Stimulated activated CD8-positive, alpha-beta memory T cell treated with anti-CD3 and anti-CD28 coated beads, Interleukin-4, amount 100 ng/mL, for 48 hours (primary cell): ENCODE measurements at places on chromosomes 5 and 9.

DNA sequence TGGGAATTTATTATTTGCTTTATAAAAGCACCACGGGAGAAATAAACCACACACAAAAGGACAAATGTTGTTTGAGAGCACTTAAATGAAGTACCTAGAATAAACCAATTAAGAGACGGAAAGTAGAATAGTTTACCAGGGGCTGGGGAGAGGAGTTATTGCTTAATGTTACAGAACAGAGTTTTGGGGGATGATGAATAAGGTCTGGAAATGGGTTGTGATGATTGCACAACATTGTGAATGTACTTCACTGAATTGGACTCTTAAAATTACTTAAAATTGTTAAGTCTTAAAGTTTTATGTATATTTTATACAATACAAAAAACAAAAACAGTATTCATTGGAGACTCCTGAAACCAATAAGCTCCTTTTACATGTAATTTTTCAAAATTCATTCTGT lies 1.5 kb downstream of the ZBTB43 start:
- no peak for DNase-seq

DNA sequence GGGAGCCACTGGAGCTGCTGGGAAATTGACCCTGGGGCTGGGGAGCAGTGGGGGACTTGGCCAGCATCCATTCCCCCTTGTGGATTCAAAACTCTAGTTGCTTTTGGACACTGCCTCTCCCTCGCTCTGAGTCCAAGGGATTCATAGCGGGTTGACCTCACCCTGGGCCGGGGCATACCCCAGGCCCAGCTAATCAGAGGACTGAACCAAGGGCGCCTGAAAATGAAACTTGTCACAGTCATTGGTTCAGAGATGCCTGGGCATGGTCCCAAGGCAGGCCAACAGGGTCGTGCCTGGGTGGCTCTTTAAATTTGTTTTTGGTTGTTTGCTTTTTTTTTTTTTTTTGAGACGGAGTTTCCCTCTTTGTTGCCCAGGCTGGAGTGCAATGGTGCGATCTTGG lies 22.6 kb downstream of the STK10 start:
- DNase-seq = no peak

GRCh38 chr5:74237571-74238145 lies 402.9 kb downstream of the ENC1 start:
- DNase-seq = no peak

GRCh38 chr9:137441289-137441934 lies at the start of gene ENTPD8:
Gene ENTPD8, minus strand, starts transcription at chr9:137441357. Its CDS starts 3,072 bp downstream, at chr9:137438285.
- no peak for DNase-seq

DNA sequence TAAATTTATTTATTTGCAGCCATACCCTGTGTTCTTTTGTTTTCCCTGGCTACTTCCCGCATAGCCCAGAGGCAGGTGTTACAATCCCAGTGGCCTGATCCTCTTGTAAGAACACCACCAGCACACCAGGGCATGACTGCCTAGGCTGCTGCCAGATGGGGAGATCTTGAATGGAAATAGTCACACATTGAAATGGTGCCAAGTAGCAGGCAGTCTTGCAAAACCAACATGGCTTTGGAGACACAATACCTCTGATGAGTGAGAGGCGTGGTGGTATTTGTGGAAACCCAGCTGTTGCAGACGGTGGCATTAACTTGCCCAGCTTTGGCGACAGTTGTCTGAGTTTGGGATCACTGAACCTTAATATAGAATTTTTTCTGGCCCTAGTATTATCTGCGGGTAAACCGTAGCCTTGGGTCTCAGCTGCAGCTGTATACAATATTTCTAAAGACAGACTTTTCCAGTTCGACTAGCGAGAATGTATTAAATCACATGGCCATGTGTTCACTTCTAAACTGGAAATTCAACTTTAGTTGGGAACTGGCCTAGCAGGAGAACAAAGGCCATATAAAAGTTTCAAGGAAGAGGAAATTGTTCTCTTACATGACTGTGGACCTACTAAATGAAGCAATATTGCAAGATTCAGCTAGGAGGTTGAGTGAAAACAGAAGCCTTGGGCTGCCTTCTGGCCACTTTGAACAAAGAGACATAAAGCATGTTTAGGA lies 277.0 kb downstream of the SMARCA2 start:
- DNase-seq = no peak

DNA sequence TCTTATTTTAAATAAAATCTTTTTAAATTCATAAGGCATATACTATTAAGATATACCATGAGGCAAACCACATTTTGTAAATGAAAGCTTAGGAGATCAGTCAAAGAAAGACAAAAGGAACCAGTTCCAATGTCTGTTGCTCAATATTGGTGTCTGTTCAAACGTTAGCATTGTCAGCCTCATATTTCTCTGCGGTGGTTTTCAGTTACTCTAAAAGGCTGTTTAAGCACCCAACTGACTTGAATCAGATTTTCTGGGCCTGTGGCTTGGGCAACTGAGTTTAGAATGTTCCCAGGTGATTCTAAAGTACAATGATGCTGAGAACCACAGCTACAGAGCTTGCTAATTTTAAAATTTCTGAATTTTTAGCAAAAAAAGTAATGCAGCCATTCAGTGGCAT lies 166.3 kb upstream of the KIF2A start:
- no peak for DNase-seq

DNA sequence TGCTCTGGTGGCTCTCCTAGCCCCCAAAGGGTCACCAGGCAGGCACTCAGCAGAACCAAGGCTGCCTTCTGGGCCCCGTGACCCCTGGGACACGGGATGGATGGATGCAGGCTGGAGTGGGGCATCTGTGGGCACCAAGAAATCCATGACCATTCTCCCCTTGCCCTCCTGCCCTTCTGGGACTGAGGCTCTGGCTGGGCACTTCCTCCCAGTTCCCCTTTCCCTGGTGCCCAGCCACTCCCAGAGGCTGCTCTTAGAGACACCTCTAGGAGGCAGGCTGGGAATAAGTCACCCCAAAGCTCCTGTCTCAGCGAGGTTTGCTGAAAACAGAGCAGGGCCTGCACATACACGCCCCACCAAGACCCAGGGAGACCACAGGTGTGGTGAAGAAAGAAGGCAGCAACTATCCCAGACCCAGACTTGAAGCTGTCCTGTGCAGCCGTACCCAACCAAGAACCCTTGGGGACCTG lies 943 bp downstream of the STING1 start:
- DNase-seq = no peak

DNA sequence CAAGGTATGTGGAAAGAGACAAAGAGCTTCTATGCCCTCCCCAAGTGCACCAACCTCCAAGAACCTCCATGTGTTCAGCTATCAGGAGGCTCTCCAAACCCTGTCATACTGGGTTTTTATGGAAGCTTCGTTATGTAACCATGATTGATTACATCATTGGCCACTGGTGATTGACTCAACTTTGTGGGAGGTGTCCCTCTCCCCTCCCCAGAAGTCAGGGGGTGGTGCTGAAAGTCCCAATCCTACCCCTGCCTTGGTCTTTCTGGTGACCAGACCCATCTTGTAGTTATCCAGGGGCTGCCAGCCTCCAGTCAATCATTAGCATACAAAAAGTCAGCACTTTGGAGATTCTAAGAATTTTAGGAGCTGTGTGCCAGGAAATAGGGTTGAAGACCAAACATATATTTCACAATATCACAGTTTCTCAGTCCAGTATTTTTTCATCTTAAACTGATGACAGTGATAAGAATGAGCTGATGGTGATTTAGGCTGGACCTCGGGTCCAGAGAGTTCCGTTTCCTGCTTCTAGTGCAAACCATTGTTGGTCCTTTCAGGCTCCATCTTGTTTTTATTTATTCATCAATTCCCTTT lies 27.3 kb upstream of the FANCC start:
- no peak for DNase-seq

GRCh38 chr5:73722231-73722630 lies 96.2 kb downstream of the ARHGEF28 start:
- DNase-seq = no peak

GRCh38 chr9:90898228-90898627 lies 96.6 kb downstream of the SYK start:
- DNase-seq = no peak
